ENCODE measurements at places on chromosomes 4 and X. TPM values are rescaled to one million over a fixed set of nuclear protein-coding genes. Genes with fewer than 3 reads are reported as not detected.

The TMSB4X gene
- 2,397 TPM for total RNA-seq

The CT47B1 gene
- total RNA-seq: not detected

The CFAP99 gene
- not detected for total RNA-seq

The DYNLT3 gene
- total RNA-seq: 25.9 TPM

The ATOH1 gene
- not detected for total RNA-seq

The ASB11 gene
- total RNA-seq: 137 TPM

- no peak overlapping the region for H3K27ac ChIP-seq
- no peak overlapping the region for H3K4me3 ChIP-seq
- no peaks in the 10 kb centered on the region for H3K36me3 ChIP-seq
- H3K4me1 ChIP-seq: no peaks in the 10 kb centered on the region
These were observed 47.4 kb upstream of the KDR start for GRCh38 chr4:55172694-55173287.

DNA sequence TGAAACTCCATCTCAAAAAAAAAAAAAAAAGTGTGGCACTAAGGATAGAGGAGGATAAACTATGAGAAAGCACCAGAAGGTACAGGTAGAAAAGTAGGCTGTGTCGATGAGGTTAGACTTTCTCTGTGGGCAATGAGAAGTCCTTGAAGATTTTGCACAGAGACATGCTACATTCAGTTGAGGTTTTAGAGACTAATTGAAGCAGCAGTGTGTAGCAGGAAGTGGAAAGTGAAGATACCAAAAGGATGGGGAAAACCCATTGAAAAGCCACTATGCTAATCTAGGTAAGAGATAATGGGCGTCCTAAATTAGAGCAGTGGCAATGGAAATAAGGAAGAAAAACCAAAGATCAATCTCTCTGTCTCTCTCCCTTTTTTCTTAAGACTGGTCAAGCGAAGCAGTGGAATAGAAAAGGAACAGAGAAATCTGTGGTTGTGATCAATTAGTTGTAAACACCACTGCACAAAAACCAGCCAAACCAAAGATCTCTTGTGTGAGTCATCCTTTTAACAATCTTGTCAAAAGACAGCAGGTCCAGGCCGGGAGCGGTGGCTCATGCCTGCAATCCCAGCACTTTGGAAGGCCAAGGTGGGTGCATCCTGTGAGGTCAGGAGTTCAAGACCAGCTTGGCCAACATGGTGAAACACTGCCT is 3.5 kb downstream of the SPINK2 start:
- no peak overlapping the region for H3K4me3 ChIP-seq
- no peaks in the 10 kb centered on the region for H3K36me3 ChIP-seq
- no peaks in the 10 kb centered on the region for H3K27me3 ChIP-seq
- H3K27ac ChIP-seq: no peak overlapping the region

DNA sequence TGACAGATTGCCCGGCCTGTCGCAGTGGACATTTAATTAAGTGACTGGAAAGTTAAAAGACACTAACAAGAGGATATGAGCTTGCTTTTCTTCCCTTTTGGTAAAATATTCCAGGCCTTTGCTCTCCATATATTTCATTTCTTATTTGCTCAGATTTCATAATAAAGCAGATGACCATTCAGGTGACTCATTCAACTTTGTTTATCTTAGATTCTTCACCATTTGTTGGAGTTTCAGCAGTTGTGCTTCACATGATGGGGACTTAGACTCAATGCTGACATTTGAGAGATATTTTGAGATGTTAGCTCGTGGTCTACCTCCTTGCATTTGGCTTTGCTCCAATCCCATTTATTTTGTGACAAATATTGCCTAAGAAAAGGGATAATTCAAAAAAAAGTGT is 312.2 kb downstream of the ARHGAP24 start:
- peaks cover 64% of the 10 kb centered on the region for H3K4me1 ChIP-seq
- DNase-seq: no peak
- H3K4me3 ChIP-seq: no peak overlapping the region
- H3K27ac ChIP-seq: no peak overlapping the region

DNA sequence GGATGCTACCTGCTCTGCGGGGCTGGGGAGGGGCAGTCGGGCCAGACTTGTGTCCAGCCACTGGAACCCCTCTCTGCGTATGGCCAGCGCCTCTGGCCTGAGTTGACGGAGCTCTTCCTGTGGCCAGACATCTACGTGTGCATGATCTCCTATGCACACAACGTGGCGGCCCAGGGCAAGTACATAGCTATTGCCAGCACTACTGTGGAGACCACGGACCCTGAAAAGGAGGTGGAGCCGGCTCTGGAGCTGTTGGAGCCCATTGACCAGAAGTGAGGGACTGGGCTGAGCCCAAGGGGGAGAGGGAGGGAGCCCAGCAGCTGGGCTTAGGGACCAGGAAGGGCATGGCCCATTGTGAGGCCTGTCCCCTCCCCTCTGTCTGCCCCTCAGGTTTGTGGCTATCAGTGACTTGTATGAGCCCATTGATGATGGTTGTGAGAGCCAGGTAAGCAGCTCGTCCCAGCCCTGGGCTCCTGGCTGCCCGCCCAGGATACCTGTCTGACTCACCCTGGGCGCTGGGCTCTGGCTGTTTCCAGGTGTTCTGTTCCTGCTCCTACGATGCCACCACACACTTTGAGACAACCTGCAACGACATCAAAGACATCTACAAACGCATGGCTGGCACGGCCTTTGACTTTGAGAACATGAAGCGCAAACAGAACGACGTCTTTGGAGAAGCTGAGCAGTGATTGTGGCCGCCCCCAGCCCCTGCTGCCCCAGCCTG is 1.8 kb upstream of the FAM50A start:
- H3K36me3 ChIP-seq: peaks cover 31% of the 10 kb centered on the region
- H3K27ac ChIP-seq: no peak overlapping the region
- no peaks in the 10 kb centered on the region for H3K4me1 ChIP-seq
- no peaks in the 10 kb centered on the region for H3K27me3 ChIP-seq
- H3K4me3 ChIP-seq: no peak overlapping the region
- no peak for DNase-seq

DNA sequence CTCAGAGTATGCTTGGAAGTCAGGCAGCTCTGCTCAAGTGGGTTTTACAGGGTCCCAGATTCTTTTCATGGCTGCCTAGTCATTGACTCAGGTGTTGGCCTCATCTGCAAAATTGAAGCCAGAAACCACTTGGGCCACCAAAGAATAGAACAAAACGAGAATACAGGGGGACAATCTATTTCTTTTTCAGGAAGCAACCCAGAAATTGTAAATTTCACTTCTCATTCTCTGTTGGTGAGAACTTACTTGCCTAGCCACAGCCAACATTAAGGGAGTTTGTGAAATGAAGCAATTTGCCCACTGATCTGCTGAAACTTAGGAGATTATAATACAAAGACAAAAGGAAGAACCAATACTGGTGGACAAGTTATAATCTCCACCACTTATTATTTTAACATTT is 8.6 kb upstream of the TKTL2 start:
- H3K36me3 ChIP-seq: no peaks in the 10 kb centered on the region
- H3K27me3 ChIP-seq: no peaks in the 10 kb centered on the region
- DNase-seq: no peak
- H3K27ac ChIP-seq: no peak overlapping the region
- H3K4me3 ChIP-seq: no peak overlapping the region

DNA sequence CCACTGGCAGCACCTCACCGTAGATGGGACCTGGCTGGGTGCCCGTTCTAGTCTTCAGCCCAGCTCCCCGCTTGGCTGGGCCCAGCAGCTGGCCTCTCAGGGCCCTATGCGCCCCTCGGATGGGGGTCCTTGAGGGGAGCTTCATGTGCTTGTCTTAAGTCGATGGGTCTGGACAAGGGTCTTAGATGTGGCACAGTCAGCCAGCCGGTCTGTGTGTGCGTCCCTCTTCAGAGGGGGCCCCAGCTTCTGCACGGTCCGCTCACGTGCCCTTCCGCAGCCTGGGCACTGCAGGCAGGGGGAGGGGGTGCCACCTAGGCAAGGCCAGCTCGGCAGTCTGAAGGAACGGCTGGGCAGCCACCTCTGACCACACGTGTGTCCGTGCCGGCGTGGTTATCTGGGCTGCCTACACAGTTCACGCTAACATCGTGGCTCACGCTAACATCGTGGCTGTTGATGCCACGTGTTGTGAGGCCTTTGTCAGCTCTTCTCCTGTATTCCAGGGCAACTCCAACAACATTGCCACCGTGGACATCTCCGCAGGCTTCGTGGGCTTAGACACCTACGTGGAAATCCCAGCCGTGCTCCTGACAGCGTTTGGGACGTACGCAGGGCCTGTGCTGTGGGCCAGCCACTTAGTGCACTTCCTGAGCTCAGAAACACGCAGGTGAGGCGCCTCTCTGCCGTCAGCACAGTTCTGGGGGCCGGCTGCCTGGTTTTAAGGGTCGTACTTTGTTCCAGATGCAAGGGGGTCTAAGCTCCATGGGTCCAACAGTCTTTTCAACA is 34.5 kb downstream of the PIGG start:
- H3K36me3 ChIP-seq: peaks cover 60% of the 10 kb centered on the region
- no peaks in the 10 kb centered on the region for H3K4me1 ChIP-seq
- H3K4me3 ChIP-seq: no peak overlapping the region
- no peak overlapping the region for H3K27ac ChIP-seq
- no peaks in the 10 kb centered on the region for H3K27me3 ChIP-seq

GRCh38 chr4:158877069-158877468 is 108.2 kb downstream of the FNIP2 start:
- peaks cover 51% of the 10 kb centered on the region for H3K36me3 ChIP-seq
- no peak overlapping the region for H3K27ac ChIP-seq

DNA sequence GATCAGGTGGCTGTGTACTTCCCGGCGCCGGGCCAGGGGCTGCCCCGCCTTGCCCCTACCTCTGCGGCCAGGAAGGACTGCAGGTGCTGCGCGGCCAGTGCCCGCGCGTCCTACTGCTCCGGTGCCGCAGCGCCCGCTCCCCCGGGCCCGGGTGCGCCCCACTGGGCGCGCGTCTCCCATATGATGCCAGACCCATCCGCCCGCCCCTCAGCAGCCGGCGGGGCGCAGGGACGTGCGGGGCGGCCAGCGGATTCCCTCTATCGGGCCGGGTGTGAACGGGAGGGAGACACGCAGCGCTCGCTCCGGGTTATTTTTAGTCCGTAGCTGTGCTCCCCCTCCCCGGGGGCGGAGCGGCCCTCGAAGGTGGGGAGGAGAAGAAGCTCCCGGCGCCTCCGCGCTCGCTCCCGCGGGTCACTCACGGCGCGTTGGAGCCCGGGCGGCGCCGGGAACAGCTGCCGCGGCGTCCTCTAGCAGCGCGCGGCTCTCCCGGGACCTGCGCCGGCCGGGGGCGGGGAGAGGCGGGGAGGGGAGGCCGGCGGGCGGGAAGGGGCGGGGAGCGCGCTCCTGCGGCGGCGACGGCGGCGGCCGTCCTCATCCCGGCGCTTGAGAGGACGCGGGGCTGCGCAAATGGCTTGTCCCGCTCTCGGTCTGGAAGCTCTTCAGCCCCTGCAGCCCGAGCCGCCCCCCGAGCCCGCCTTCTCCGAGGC is 103.6 kb downstream of the UCHL1 start:
- no peaks in the 10 kb centered on the region for H3K36me3 ChIP-seq
- peak overlapping the region; percentile 90 for H3K27ac ChIP-seq
- H3K4me1 ChIP-seq: no peaks in the 10 kb centered on the region
- peak overlapping the region; percentile 92 for H3K4me3 ChIP-seq

DNA sequence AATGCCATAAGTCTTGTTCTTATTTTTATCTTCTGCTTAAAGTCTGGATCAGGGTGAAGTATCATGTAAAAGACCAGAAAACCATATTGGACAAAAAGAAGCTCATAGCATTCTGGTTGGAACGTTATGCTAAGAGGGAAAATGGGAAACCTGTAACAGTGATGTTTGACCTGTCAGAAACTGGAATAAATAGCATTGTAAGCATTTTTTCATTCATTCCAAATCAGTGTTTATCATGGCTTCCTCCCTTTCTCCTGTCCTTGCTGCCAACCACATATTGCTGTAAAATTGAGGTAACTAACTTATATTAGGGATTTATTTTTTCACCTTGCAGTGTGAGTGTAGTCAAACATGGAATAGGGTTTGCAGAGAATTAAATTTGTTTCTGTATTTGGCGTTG is 23.8 kb downstream of the MOSPD2 start:
- no peak for DNase-seq
- H3K36me3 ChIP-seq: no peaks in the 10 kb centered on the region
- H3K27ac ChIP-seq: no peak overlapping the region
- H3K27me3 ChIP-seq: no peaks in the 10 kb centered on the region

DNA sequence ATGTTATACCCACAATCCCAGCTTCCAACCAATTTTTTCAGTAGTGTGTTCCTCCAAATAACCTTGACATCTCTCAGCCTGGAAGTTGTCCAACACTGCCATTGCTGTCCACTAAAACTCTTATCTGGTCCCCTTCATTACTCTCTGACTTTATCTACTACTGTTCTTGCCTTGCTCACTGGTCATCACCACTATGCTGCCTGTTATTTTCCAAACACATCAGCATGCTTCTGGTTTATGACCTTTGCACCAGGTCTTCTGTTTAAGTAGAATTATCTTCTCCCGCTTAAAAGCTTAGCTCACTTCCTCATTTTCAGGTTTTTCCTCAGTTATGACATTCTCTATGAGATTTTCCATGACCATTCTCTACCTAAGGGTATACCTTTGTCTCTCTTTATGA is 5.5 kb downstream of the ELMOD2 start:
- no peak overlapping the region for H3K4me3 ChIP-seq
- peaks cover 15% of the 10 kb centered on the region for H3K4me1 ChIP-seq
- no peak for DNase-seq
- H3K27me3 ChIP-seq: no peaks in the 10 kb centered on the region
- H3K27ac ChIP-seq: peak overlapping the region; percentile 35
- H3K36me3 ChIP-seq: peaks cover 8% of the 10 kb centered on the region

DNA sequence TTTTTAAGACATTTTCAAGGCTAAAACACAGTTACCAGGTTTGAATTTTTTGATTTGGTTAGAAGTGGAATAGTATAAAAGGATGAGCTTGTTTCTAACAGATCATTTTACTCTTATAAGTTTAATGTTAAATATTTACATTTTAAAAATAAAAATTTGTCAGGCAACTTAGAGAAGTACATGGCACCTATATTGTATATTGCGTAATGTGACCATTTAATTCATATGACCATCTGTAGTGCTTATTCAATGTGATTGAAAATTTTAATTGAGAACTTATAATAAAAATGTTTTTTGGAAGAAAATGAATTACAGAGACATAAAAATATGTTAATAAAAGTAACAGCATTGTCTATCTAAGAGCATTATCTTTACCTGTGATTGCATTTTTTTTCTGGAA is 1632.4 kb downstream of the RPA4 start:
- no peaks in the 10 kb centered on the region for H3K4me1 ChIP-seq
- no peak overlapping the region for H3K4me3 ChIP-seq
- no peak overlapping the region for H3K27ac ChIP-seq
- H3K36me3 ChIP-seq: no peaks in the 10 kb centered on the region
- no peaks in the 10 kb centered on the region for H3K27me3 ChIP-seq

GRCh38 chr4:173489514-173489913 is 40.5 kb downstream of the HAND2 start:
- no peak overlapping the region for H3K4me3 ChIP-seq
- DNase-seq: no peak
- H3K27me3 ChIP-seq: no peaks in the 10 kb centered on the region
- H3K36me3 ChIP-seq: no peaks in the 10 kb centered on the region

GRCh38 chrX:119251386-119251785 is 15.3 kb downstream of the PGRMC1 start:
- H3K4me3 ChIP-seq: no peak overlapping the region
- no peak overlapping the region for H3K27ac ChIP-seq
- no peaks in the 10 kb centered on the region for H3K27me3 ChIP-seq
- no peaks in the 10 kb centered on the region for H3K36me3 ChIP-seq
- DNase-seq: no peak
- no peaks in the 10 kb centered on the region for H3K4me1 ChIP-seq

Measured in right atrium auricular region (tissue), 2 donors.